ENCODE measurements at places on chromosomes 12 and 14. TPM values are rescaled to one million over a fixed set of nuclear protein-coding genes. Genes with fewer than 3 reads are reported as not detected.

- H3K27me3 ChIP-seq = no peaks in the 10 kb centered on the region
- H3K36me3 ChIP-seq = no peaks in the 10 kb centered on the region
- DNase-seq = no peak
- no peaks in the 10 kb centered on the region for H3K4me1 ChIP-seq
- H3K4me3 ChIP-seq = no peak overlapping the region
Measured at GRCh38 chr12:42382013-42382696, 56.2 kb downstream of the PPHLN1 start.

DNA sequence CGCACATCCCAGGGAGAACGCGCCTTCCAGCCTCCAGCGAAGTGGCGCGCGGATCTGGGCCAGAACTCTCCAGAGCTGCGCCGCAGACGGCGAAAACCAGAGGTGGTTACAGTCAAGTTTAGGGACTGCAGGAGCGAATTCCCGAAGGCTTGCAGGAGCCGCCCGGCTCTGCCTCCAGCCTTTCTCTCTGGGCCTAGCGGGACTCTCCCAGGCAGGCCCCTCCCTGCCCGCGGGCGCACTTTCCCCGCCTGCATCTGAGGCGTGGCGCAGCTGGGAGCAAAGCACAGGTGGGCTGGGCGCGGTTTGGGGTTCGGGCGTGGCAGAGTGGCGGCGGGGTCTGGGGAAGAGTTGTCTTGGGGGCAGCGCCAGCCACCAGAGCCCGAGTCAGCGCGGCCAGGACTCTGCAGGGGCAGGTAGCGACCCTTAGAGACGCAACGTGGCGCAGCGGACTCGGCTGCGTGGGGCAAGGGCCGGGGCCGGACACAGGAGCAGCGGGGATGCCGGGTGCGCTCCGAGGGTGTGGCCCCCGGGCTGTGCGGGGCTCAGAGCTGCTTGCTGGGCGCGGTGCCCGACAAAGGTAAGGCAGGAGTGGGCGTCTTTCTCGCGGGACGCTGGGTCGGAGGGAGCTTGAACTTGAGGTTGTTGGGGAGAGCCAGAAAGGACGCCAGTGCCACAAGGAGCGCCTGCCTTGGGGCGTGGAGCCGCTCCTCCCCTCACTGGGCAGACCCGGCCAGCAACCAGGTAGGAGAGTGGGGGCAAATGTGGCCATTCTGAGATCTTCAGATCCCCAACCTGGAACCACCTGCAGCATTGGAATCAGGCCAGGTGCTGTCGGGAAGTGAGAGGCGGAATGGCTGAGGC, 1126.0 kb downstream of the AACS start:
- H3K4me1 ChIP-seq = no peaks in the 10 kb centered on the region
- H3K4me3 ChIP-seq = no peak overlapping the region
- H3K27me3 ChIP-seq = peaks cover 11% of the 10 kb centered on the region
- DNase-seq = peak; percentile 34

DNA sequence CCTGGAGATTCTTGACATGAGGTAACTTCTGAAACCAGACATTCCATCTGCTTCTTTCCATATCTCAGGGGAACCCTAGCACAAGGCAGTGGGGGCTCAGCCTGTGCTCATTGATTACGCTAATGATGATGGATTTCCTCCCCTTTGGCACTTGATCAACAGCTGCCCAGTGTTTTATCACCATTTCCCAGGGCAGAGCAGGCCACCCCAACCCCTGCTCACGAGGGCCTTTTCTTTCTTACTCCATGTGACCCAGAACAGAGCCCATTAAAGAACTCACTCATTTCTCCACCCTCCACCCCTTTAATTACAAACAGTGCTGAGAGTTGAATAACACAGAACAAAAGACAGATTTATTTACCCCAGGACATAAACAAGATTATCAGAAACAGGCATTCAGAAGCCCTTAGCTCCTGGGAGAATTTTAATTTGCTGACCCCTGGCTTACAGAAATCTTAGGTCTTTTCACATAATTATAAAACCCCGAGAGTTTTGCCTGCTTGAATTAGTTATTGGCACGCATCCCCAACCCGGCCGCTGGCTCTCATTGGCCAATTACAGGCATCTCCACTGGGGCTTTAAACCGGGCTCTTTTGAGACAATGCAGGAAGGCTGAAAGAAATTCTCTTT, 32.0 kb upstream of the CCDC60 start:
- H3K27me3 ChIP-seq = no peaks in the 10 kb centered on the region
- no peak overlapping the region for H3K27ac ChIP-seq

DNA sequence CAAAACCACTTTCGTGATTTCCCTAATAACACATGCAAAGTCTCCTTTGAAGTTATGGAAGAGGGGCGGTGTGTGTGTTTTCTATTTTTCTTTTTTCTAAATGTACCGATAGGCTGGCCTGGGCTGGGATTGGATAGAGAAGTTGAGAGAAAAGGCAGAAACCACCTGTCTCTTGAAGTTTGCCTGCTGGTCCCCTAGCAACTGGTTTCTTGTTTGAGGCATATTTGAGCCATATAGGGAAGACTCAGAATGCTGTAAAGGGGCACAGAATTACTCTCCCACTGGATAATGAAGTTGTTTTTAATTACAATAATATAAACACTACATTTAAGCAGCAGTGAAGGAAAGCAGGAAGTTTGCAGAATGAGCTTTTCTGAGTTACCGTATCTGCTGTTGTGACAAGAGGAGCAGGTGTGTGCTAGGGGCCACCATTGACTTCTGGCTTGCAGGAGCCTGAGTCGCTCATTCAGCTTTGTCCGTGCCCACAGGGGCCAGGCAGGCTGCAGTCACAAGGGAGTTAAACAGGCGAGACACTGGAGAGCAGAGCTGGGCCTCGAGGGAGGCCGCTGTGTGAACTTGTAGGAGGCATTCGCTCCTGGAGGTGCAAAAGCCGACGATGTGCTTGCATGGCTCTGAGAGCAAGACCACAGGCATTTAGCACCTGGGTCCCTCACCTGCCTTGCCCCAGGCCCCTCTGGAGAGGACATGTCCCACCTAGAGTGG, 173.8 kb upstream of the RGS6 start:
- no peaks in the 10 kb centered on the region for H3K27me3 ChIP-seq

- no peaks in the 10 kb centered on the region for H3K4me1 ChIP-seq
- no peak overlapping the region for H3K27ac ChIP-seq
- no peaks in the 10 kb centered on the region for H3K27me3 ChIP-seq
- no peak overlapping the region for H3K4me3 ChIP-seq
Measured at GRCh38 chr14:104182857-104183425, 44.6 kb downstream of the KIF26A start.

- H3K4me3 ChIP-seq = no peak overlapping the region
- DNase-seq = no peak
- no peaks in the 10 kb centered on the region for H3K4me1 ChIP-seq
Measured at GRCh38 chr14:73467800-73468199, 9.5 kb upstream of the NUMB start.

- H3K27ac ChIP-seq = no peak overlapping the region
- no peak for DNase-seq
- no peaks in the 10 kb centered on the region for H3K27me3 ChIP-seq
- no peak overlapping the region for H3K4me3 ChIP-seq
- no peaks in the 10 kb centered on the region for H3K36me3 ChIP-seq
Measured at GRCh38 chr12:19764408-19764807, 325.1 kb downstream of the AEBP2 start.

DNA sequence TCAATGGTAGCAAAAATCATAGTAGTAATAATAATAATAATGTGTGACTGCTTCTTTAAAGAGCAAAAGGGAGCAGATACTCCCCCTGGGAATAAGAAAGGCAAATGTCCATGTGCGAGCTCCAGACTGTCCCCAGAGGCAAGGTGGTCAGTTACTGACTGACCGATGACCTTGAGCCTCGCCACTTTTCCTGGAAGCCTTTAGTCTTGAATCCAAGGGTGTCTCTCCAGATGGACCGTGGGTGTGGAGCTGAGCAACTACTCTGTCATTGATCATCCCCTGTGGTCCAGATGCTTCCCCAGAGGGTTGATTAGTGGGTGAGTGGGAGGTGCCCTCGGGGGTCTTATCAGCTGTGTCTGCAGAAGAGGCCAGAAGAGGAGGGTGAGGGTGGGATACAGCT, 418.5 kb upstream of the TBX3 start:
- H3K4me1 ChIP-seq = no peaks in the 10 kb centered on the region
- H3K27me3 ChIP-seq = no peaks in the 10 kb centered on the region
- H3K4me3 ChIP-seq = no peak overlapping the region
- DNase-seq = no peak
- H3K36me3 ChIP-seq = no peaks in the 10 kb centered on the region

DNA sequence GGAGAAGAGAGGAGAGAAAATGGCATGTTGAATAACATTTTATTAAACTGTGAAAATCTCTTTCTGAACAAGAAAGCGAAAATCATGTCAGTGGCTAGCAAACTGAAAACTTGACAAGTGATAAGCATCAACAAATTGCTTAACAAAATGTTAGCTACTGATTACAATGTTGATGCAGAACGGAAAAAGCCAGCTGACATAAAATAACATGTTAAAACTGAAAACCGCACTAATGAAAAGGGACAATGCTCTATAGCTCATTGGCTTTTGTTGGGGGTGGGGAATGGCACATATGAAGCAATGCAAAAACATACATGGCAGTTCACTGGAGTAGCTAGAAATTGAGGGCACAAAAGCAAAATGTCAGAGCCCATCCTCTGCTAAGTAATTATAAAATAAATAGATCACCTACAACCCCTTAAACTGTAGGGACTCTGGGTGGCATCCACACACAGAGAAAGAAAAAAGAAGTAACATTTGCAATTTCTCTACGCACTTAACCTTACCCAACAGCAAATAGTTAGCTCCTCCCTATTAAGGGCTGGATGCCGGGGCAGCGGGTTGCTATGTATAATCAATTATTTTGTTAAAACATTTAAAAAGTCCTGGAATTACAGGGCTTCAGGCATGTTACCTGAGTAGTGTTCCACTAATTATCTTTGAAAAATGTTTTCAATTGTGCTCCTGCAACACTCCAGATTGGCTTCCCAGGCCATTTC, 129.2 kb upstream of the USP15 start:
- no peak overlapping the region for H3K4me3 ChIP-seq
- H3K27me3 ChIP-seq = no peaks in the 10 kb centered on the region
- no peak for DNase-seq

GRCh38 chr12:107103097-107103496, 9.7 kb upstream of the CRY1 start:
- H3K4me3 ChIP-seq = no peak overlapping the region
- no peaks in the 10 kb centered on the region for H3K27me3 ChIP-seq
- no peak for DNase-seq
- no peaks in the 10 kb centered on the region for H3K36me3 ChIP-seq
- H3K27ac ChIP-seq = no peak overlapping the region

- H3K27me3 ChIP-seq = no peaks in the 10 kb centered on the region
- H3K4me3 ChIP-seq = no peak overlapping the region
- H3K27ac ChIP-seq = no peak overlapping the region
- H3K36me3 ChIP-seq = no peaks in the 10 kb centered on the region
- peak; percentile 34 for DNase-seq
- no peaks in the 10 kb centered on the region for H3K4me1 ChIP-seq
Measured at GRCh38 chr12:4954621-4955354, 45.1 kb downstream of the KCNA1 start.

GRCh38 chr12:17148706-17149105, 542.7 kb upstream of the LMO3 start:
- H3K4me3 ChIP-seq = no peak overlapping the region
- H3K36me3 ChIP-seq = no peaks in the 10 kb centered on the region
- no peak overlapping the region for H3K27ac ChIP-seq
- no peaks in the 10 kb centered on the region for H3K27me3 ChIP-seq
- DNase-seq = no peak

DNA sequence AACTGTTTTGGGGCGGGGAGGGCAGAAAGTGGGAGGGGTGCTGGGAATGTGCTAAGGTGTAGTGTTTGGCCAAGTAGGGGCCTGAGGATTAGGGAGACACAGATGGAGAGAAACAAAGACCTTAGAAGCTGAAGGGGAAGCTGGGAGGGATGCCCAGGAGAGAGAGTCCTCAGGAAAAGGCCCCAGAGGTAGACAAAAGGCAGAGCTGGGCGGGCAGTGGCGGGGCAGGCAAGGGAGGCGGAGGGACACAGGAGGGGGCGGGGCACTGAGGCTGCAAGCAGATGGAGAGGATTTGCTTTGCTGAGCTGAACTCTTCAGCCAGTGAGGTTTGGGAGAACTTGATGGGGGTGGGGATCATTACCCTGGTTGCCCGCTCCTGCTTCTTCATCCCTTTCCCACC, 2.8 kb downstream of the PTMS start:
- H3K4me1 ChIP-seq = peaks cover 2% of the 10 kb centered on the region
- no peaks in the 10 kb centered on the region for H3K27me3 ChIP-seq
- peak overlapping the region; percentile 33 for H3K27ac ChIP-seq
- peaks cover 4% of the 10 kb centered on the region for H3K36me3 ChIP-seq

DNA sequence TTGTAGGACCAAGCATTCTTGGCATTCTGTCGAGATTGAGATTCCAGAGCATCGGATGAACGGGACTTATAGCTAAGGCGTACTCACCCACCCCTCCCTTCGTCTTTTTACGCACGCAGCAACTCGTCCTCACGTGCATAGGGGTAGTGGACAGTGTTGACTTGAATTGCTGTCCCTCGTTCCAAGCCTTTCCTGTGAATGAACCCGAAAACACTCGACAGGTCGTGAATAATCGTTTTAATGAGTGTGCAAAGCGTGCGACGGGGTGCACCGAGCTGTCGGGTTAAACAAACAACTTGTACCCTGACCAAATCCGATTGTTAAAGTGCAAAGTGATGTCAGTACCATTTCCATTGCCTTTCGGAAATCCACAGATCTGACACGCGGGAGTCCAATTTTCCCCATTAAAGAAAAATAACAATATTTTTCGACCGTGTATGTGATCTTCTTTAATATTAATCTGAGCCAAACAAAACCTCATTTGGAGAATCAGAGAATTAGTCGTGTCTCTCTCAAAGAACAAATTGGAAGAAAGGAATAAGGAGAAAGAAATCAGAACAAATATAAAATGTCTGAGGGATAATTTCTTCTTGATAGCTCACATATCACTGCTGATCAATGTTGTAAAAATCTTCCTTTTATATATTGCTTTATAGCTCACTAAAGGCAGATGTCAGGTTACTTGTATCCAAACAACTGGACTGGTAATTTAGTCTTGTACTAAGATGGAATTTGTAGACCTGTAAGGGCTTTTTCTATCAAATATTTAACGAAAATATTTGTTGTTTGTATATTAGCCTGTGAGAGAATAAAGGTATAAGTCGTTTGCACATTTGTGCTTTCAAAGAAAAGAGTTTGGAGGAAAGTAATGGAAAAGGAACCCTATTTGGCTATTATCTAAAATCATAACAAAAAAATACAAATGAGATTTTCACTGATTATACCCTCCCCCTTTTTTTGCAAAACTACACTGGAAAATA, 11.8 kb downstream of the FOXG1 start:
- H3K27ac ChIP-seq = no peak overlapping the region
- DNase-seq = no peak
- no peaks in the 10 kb centered on the region for H3K36me3 ChIP-seq
- peaks cover 81% of the 10 kb centered on the region for H3K27me3 ChIP-seq

CLEC4E gene
- 0.88 TPM for polyA plus RNA-seq

SYCP3 gene
- polyA plus RNA-seq = 0.54 TPM

PPFIA2 gene
- 2.8 TPM for polyA plus RNA-seq

SETD1B gene
- polyA plus RNA-seq = 3.5 TPM

GON7 gene
- polyA plus RNA-seq = 35.3 TPM

POTEM gene
- not detected for polyA plus RNA-seq

RERG gene
- 29.3 TPM for polyA plus RNA-seq

PAX9 gene
- polyA plus RNA-seq = not detected

OVCH1 gene
- not detected for polyA plus RNA-seq

ACVRL1 gene
- 29.1 TPM for polyA plus RNA-seq

ATP2A2 gene
- polyA plus RNA-seq = 37.2 TPM

WNT1 gene
- polyA plus RNA-seq = not detected
